RKO (cell line): ENCODE measurements at places on chromosomes 2 and 18.
A peak's percentile ranks its signal among the peaks of the same experiment; 100 is the strongest.

DNA sequence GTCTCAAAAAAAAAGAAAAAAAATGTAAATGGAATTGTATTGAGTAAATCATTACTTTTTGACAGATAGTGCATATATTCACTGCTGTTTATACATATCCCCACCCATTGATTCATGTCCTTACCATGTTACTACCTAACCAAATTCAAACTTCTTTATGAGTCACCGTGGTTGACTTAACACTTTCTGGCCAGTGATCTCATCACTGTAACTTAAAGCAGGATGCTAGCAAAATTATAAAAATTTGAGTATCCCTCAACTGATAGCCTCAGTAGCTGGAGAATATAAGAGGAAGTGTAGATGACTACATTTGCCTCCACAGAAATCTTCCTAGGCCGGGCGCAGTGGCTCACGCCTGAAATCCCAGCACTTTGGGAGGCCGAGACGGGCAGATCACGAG is 13.4 kb downstream of the CNOT9 start:
- DNase-seq, result peak; percentile 78

DNA sequence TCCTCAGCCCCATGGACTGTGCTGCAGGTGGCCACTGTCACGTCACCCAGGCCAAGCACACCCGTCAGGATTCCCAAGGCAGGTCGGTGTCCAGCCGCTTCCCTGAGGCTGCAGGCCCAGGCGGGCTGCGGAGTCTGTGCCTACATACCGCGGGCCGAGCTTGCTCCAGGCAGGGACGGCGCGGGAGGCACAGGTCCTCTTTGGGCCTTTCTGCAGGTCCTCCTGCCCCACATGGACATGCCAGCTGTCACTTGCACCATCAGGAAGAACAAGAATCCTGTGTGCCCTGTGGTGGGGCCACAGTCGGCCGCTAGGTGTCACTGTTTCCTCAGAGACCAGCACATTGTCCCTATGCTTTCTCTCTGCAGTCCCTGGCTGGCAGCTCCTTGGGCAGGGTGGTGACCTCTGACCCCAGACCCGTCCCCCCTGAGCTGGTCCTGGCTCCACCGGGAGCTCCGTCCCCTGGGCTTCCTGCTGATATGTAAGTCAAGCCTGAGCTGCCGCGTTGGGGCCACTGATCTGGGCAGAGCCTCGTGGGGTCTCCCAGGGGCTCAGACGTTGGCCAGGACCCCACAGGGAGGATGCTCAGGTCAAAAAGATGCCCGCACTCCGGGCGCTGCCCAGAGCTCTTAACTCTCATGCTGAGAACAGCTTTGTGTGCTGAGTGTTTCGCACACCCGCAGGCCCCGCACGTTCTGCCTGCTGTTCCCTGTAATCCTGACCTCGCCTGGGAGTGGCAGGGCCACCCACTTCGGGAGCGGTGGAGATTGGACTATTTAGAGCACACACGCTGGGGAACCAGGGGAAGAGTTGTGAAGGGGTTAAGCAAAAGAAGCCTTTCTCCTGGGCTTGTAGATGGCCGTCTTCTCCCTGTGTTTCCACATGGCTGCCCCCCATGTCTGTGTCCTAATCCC is 17.3 kb upstream of the AGXT start:
- peak; percentile 70 for DNase-seq

DNA sequence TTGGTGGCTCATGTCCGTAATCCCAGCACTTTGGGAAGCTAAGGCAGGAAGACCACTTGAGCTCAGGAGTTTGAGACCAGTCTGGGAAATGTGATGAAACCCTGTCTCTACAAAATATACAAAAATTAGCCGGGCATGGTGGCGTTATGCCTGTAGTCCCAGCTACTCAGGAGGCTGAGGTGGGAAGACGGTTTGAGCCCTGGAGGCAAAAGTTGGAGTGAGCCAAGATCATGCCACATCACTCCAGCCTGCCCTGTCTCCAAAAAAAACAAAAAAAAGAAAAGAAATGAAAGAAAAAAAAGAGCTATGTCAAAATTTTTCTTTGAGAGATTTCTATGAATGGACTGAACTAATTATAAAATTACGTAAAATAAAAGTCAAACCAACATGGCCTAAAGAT is 34.7 kb downstream of the ROCK2 start:
- no peak for DNase-seq

GRCh38 chr2:7233126-7233525 is 315.9 kb downstream of the RNF144A start:
- DNase-seq, result no peak

DNA sequence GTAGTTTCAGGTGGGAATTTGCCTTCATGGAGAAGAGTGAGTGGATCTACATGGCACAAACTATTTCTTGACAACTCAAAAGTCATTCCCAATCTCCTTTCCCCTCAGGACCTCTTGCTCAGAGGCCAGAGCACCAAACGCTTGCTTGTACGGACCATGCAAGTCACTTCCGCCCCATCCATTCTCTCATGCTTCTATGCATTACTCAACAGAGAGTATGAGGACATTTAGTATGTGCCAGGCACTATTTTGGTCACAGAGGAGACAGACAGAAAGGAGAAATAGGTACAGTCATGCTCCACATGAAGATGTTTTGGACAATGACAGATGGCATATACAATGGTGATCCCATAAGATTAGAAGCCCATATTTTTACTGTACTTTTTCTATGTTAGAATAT is 117.5 kb downstream of the ACTR3 start:
- DNase-seq, result no peak

DNA sequence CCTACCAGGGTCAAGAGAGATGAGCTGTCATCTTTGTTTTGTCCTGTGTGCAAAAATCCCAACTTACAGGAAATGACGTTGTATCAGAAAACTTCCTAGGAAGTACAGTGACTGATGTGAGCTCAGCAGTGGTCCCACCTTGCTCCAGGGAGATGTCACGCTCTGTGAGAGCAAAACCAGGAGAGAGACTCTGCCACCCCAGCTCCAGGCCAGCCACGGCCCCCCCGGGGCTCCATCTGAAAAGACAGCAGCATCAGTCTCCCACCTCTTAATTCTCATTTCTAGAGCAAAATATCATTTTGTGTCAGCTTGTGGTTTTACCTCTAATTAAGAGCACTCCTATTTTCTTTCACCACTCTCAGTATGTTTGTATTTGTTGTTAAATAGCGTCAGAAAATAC is 57.5 kb downstream of the MYL12B start:
- no peak for DNase-seq

DNA sequence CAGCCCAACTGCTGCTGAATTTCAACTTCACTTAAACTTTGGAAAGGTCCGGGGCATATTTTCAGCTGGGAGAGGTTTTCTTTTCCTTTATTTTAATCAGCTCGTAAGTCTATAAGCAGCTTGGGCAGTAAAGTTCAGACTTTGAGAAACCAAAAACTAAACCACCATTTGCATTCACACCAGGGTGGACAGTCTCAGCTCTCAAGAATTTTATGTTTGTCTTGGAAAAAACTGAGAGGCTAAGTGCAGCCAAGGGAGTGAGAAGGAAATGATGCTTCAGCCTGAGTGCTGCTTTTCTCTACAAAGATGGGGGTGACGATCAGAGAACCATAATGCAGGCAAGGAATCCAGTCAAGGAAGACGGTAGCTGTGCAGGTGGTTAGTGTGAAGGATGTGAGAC is 30.2 kb downstream of the MCFD2 start:
- DNase-seq, result no peak

- peak; percentile 74 for DNase-seq
These were observed 368.5 kb downstream of the LRRTM1 start for GRCh38 chr2:79935771-79936657.

DNA sequence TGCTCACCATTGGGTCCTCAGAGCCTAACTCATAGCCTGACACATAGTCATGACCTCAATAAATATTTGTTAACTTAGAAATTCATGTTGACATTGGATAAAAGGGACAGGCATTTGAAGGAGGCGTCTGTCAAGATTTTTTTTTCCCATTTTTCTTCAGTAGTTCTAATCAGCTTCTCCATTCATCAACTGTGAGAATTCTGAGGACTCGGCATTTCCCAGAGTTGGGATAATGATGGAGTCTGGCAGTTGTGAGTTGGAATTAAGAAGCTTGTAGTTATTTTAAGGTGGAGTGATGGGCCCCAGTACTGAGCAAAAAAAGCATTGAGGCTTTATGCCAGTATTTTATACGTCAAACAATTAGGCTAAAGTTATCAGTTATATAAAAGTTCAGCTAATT is 4.6 kb downstream of the SPATS2L start:
- DNase-seq, result no peak

GRCh38 chr2:85998071-85998991 is 107.4 kb downstream of the POLR1A start:
- DNase-seq, result no peak

- DNase-seq, result no peak
These were observed 44.4 kb downstream of the TFPI start for GRCh38 chr2:187509667-187510417.

- DNase-seq, result no peak
These were observed 7.5 kb downstream of the LPIN2 start for GRCh38 chr18:3005462-3005861.

DNA sequence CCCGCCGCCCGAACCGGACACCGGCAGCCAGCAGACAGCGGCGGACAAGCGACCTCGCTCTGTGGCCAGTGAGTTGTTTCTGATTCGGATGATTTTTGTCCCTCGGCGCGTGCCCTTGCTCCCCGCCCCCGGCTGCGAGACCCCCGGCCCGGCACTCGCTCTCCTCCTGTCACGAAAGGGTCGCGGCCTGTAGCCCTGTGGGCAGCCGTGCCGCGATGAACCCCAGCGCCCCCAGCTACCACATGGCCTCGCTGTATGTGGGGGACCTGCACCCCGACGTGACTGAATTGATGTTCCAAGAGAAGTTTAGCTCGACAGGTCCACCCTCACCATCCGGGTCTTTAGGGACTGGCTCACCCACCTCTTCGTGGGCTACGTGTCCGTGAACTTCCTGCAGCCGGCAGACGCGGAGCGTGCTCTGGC is 1257.5 kb upstream of the ACVR2A start:
- no peak for DNase-seq

- DNase-seq, result no peak
These were observed 19.8 kb downstream of the TMEM185B start for GRCh38 chr2:120203251-120204021.

- no peak for DNase-seq
These were observed 22.3 kb upstream of the C1QL2 start for GRCh38 chr2:119180892-119181291.

DNA sequence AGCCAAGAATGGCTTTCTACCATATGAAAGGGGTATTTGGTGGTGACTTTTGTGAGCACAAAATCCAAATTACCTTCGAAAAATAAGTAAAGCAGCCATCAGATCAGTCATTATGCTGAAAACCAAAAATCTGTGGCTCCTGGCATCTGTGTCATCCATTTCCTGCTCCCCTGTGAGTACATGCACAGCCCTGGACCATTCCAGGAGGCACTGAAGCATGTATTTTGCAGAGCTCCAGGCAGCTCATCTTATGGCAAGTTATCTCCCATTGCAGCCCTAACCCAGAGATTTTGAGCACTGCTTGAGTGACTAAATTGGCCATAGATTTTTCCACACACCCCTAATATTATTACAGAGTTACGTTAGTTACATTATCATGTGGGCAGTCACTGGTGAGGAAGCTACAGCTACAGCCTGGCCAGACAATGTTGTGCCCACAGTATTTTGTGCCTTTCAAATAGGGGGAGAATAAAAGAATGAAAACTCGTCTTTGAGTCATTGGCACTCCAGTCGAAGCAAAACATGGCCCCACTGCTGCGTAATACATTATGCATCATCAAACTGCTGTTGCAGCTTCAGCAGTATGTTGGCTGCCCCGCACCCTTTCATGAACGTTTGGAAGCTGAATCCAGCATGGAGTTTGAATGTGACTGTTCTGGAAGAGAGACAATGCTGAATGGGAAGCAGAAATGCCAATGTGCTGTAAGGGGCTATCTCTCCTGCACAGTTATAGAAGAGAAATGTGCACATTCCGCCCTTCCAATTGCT is 702.2 kb downstream of the RNF144A start:
- no peak for DNase-seq

DNA sequence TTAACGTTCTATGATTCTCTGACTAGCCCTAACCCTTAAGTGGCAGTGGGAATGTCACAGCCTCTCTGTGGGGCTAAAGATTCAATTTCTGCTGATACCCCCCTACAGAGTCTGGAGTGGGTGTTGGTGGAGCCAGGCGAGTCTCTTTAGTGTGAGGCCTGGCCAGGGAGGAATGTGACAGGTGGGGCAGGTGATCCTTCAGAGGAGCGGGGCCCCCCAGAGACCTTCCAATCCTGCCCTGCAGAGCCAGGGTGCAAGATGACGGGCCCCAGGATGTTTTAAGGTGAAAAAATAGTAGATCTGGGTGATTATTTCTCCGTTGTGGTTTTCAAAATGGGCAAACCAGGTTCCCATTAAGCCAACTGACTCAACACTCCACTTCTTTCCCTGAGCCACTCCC is 28.2 kb upstream of the DNMT3A start:
- no peak for DNase-seq

- DNase-seq, result no peak
These were observed 44.8 kb upstream of the CTDP1 start for GRCh38 chr18:79634593-79635426.

DNA sequence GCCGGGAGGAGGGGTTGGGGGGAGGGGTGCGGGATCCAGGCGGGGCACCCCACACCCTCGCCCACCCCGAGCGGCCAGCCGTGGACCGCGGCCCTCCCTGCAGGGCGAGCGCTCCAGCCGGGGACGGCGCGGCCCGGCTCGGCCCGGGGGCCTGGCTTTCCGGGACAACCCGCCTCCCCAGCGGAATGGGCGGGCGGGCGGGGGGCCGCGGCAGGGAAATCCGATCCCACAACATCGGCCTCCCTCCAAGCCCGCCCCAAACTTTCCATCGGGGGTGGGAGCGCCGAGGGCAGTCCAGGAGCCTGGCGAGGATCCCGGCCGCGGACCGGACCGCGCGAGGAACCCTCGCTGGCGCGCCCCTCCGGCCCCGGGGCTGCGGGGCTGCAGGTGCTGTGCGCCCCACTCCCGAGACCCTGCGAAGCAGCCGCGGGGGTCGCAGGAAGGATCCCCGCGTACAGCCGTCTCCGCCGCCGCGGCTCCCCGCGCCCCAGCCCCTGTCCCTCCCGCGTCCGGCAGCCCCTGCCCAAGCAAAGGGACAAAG is 529 bp downstream of the SEMA4C start:
- DNase-seq, result peak; percentile 61

GRCh38 chr2:107359021-107359420 is 467.7 kb upstream of the RGPD4 start:
- DNase-seq, result no peak

GRCh38 chr2:224381521-224382279 is 20.2 kb downstream of the FAM124B start:
- DNase-seq, result no peak

GRCh38 chr2:143582046-143582747 is 453.0 kb downstream of the ARHGAP15 start:
- no peak for DNase-seq

- no peak for DNase-seq
These were observed 19.8 kb upstream of the ZNF532 start for GRCh38 chr18:58844871-58845270.

GRCh38 chr2:54555318-54555837 is 99.3 kb downstream of the SPTBN1 start:
- no peak for DNase-seq

DNA sequence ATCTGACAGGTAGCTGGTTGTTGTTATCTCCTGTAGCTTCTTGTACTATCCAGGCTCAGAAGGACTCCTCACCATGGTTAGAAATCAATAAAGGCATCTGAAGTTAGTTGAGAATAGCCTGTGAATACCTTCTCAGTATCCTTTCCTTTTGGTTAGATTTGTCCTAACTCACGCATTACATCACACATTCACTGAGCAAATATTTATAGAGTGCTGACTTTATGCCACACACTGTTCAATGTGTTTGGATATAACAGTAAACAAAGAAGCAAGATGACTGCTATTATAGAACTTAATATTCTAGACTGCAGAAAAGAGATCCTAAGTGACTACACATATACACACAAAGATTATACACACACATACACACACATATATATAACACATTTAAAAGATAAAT is 889.9 kb upstream of the CHAC2 start:
- no peak for DNase-seq

- DNase-seq, result no peak
These were observed 7.0 kb upstream of the TMX3 start for GRCh38 chr18:68721681-68722583.
